ENCODE measurements at places on chromosomes 16 and 17.
A peak's percentile ranks its signal among the peaks of the same experiment; 100 is the strongest.

DNA sequence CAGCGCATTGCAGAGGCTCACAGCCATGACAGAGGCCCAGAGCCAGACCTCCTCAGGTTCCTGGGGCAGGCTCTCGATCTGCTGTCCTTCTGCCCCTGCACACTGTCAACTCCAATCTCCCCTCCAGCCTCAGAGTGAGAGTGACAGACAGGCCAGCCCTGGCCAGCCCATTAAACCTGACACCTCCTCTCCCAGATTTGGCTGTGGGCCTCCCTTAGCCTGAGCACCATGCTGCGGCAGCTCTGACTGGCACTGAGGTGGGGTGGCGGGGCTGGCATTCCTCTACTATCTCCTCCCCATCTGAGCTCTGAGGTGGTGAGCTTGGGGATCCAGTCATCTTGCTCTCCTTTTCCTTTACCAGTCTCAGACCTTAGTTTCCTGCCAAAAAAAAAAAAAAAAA is 15.5 kb upstream of the C1QL1 start:
- DNase-seq = no peak

- no peak for DNase-seq
These were observed 74.5 kb upstream of the MYOCD start for GRCh38 chr17:12591021-12591735.

GRCh38 chr17:44602390-44602789 is 45.1 kb downstream of the FZD2 start:
- no peak for DNase-seq

- no peak for DNase-seq
These were observed 642 bp downstream of the ZNF205 start for GRCh38 chr16:3112881-3113574.

GRCh38 chr17:74356646-74357465 is 4.8 kb downstream of the BTBD17 start:
- DNase-seq = no peak

DNA sequence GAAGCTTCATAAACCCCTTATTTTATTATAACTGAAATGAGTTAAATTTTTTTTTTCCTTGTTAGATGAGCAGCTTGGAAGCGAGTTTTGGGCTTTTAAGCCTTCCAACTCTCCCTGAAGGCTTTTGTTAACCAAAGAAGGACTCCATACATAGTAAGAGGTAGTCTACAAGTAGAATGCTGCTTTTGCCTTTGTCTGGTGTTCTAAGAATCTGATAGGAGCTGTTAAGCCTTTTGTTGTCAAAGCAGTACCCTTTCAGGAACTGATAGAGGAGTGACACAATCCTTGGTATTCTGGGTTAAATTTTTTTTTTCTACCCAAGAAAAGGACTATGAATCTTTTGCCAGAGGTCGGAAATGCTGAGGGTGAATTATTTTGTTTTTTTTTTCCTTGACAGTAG is 26.1 kb downstream of the MAP2K4 start:
- DNase-seq = no peak

- DNase-seq = no peak
These were observed 51.5 kb downstream of the NDEL1 start for GRCh38 chr17:8487130-8487645.

GRCh38 chr17:76296186-76296585 is 11.9 kb downstream of the QRICH2 start:
- no peak for DNase-seq

GRCh38 chr17:29533976-29534375 is 32.9 kb downstream of the ABHD15 start:
- no peak for DNase-seq

DNA sequence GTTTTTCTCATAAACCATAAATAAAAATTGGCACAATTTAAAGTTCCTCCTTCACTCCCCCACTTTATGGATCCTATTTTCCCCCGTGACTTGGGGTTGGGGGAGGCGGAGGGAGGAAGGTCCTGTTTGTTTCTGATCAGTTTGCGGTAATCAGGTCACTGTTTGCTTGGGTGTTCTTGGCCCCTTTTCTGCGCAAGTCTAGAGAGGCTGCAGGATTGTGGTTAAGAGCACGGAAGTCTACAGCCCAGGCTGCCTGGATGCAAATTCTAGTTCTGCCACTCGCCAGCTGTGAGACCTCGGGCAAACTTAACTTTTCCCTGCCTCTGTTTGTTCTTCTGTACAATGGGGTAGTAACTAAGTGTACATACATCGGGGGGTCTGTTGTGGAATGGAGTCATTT is 12.1 kb downstream of the ATP2C2 start:
- no peak for DNase-seq

- DNase-seq = no peak
These were observed 29.1 kb downstream of the SNN start for GRCh38 chr16:11697319-11697718.

GRCh38 chr17:2466931-2467330 is 44.8 kb downstream of the METTL16 start:
- no peak for DNase-seq

DNA sequence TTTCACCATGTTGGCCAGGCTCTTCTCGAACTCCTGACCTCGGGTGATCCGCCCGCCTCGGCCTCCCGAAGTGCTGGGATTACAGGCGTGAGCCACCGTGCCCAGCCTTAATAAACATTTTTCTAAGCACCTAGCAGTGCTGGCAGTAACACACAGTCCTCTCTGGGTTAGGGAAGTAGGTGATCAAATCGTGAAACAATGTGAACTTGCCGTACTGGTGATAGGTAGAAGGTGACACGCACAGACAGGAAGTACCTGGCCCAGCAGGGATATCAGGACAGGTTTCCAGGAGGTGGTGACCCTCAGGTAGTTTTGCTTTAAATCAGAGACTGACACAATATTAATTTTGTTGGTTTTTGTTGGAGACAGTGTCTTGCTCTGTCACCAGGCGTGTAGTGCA is 4.5 kb downstream of the PLD2 start:
- DNase-seq = no peak

DNA sequence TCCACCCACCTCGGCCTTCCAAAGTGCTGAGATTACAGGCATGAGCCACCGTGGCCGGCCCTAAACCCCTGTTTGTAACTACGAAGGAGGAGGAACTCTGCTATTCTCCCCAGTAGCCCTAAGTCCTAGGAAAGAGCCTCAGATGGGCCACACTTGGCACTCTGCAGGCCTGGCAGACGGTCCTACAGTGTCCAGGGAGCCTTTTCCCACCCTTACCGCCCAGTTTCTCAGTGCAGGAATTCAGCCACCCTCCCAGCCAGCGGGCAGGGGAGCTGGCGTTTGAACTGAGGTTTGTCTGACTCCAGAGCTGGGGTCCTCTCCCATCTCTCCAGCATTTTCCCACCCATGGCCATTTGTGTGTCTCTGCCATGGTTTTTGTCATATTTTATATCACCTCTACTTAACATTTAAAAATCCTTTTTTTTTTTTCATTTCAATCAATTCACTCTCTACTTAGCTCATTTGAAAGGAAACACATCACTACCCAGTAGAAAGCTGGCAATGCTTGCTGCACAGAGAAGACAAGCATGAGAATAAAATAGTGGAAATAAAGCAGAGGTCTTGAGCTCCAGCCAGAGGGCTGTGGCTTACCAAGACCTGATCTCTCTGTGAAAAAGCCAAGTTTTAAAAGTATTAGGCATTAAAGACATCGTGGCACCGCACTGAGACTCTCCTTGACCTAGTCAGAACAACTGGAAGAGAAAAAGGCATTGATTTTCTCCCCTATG is 34.9 kb downstream of the BCO1 start:
- no peak for DNase-seq

GRCh38 chr17:50356418-50356817 is 10.5 kb downstream of the XYLT2 start:
- no peak for DNase-seq

DNA sequence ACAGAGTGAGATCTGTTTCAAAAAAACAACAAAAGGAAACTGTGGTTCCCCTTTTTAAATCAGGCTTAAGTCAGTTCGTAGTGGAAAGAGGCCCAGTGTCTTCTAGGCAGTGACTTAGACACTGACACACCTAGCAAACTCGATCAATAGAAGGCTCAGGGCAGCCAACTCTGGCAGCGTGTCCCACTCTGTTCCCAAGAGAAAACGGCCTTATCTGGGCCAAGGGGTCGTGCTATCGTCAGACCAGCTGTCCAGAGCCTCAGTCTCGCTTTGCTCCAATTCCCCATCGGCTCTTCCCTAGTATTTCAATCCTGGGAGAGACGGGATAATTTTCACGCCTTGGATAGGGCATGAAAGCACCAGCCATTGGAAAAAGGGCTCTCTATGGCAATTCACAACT is 72.9 kb downstream of the SLC5A11 start:
- DNase-seq = no peak

- no peak for DNase-seq
These were observed 34.9 kb upstream of the RBFOX3 start for GRCh38 chr17:79645777-79646088.

DNA sequence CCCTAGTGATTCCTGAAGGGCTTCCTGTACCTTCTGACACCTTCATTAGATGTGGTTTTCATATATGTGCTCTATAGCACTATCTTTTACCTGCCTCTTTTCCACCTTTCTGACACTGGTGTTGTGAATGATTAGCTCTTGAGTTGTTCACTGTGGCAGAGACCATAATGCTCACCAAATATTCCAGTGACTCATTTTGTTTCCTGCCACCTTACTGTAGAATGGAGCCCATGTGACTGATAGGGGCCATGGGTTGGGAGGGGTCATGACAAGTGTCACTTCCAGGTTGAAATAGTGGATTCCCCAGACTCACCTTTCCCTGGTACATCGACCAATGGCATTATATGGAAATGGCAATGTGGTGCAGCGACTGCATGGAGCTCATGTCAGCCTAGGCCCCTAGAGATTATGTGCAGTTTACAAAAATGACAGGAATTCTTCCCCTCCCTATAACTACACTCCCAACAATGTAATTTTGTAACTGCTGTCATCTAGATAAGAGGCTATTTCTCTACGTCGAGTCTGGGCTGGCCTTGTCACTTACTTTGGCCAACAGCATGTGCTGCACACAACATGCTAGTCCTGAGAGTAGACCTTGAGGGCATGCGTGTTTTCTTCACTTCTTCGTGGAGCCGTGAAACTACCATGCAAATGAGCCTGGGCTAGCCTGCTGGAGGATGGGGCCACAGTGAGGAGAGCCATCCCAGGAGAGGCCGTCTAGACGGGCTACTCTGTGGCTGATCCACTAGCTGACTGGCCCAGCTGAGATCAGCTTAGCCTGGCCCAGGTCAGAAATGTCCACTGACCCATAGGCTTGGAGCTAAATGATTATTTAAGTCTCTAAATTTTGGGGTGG is 409.5 kb downstream of the CA10 start:
- no peak for DNase-seq

DNA sequence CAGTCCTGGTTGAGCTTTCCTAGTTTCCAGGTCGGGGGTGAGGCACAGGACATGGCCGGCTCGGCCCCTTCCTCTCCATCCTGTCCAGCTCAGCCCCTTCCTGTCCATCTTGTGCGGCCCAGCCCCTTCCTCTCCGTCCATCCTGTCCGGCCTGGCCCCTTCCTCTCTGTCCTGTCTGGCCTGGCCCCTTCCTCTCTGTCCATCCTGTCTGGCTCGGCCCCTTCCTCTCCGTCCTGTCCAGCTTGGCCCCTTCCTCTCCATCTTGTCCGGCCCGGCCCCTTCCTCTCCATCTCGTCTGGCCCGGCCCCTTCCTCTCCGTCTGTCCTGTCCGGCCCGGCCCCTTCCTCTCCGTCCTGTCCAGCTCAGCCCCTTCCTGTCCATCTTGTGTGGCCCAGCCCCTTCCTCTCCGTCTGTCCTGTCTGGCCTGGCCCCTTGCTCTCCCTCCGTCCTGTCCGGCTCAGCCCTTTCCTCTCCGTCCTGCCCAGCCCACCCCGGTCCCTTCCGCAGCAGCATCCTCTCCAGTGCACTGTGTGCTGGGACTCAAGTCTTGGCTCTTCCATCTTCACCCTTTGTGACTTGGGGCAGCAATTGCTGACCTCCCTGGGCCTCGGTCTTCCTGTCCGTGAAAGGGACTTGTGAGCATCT is 5.5 kb upstream of the ZNF750 start:
- DNase-seq = no peak

- DNase-seq = no peak
These were observed 6.5 kb upstream of the KLHL36 start for GRCh38 chr16:84641643-84642358.

- no peak for DNase-seq
These were observed 10.8 kb upstream of the CBLN1 start for GRCh38 chr16:49292413-49292812.

- no peak for DNase-seq
These were observed 80.1 kb upstream of the RPL38 start for GRCh38 chr17:74123350-74123749.

GRCh38 chr17:63138713-63139112 is 172.7 kb downstream of the TANC2 start:
- DNase-seq = no peak

GRCh38 chr16:51968749-51969148 is 578.2 kb downstream of the TOX3 start:
- DNase-seq = no peak

- no peak for DNase-seq
These were observed 15.6 kb upstream of the ITPRIPL2 start for GRCh38 chr16:19098173-19098572.

GRCh38 chr17:60165223-60165622 is 15.4 kb downstream of the CA4 start:
- no peak for DNase-seq

GRCh38 chr17:32914181-32914580 is 13.8 kb upstream of the TMEM98 start:
- DNase-seq = no peak

DNA sequence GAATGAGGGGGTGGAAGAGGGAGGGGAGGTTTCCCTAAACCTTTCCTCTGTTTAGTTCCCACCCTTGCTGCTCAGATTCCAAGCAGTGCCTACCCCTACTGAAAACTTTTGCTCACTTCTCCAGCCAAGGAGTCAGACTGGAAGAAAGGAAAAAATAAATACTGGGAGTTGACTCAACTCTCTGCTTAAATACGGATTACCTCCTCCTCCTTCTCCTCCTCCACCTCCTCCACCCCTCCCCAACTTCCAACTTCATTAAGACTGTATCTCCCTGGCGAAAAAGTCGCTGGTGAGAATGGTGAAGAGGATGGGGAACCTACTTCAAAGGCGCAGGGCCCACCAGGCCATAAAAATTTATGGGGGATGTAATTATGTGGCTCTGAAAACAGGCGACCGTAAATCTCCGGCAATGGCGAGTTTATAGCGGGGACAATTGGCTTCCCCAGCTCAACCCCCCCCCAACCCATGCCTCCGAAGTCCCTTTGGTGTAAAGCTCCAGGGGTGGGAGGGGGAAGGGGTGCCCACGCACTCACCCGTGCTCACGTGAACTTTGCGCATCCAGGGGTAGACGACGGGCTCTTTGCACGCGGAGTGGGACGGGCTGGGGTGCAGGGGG is 712 bp downstream of the HOXB4 start:
- no peak for DNase-seq

- DNase-seq = peak; percentile 18
These were observed 415.1 kb downstream of the NPIPA8 start for GRCh38 chr16:17921357-17921978.

DNA sequence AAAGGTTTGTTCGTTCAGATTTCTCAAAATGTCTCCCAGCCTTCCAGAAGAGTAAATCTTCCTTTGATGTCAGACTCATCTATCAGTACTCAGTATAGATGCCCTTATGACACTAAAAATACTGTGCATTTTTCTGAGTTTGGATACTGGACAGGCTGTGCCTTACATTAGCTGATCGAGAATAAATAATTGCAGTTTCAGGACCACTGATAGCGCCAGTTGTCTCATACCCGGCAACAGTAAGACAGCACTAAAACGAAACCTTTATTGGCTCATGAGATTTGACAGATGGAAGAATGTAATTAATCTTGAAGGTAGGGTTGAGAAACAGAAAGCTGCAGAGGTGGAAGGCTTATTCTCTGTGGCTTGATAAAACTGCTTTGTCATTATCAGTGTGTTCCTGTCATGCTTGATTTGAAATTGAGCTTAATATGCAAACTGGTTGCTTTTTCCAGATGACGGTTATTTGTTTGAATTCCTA is 1.2 kb downstream of the ATP6V0A1 start:
- DNase-seq = no peak

Data from stimulated activated CD4-positive, alpha-beta T cell treated with anti-CD3 and anti-CD28 coated beads, Interleukin-1b, Interleukin-23, amount 100 ng/mL, for 1 hour (primary cell).